ENCODE measurements at places on chromosomes 1 and 21.

DNA sequence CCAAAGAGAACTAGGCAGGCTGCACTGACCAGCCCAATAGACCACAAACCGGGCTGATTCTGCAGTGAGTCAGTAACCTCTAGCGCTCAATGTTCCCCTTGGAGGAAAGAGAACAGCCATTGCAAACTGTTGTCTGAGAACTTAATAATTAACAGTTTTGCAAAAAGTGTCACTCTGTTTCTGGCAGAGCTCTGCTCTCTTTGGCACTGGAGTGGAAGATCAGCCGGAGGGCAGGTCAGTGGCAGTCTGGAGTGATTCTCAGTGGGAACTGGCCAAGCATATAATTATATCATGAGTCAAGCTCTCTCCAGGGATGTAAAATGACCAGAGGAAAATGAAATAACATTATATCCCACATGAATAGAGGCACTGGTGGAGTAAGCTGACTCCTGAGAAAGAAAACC, 238.3 kb downstream of the HLX start:
- DNase-seq = peak; percentile 57

GRCh38 chr1:117032681-117033539, 27.2 kb upstream of the TTF2 start:
- no peak for DNase-seq

DNA sequence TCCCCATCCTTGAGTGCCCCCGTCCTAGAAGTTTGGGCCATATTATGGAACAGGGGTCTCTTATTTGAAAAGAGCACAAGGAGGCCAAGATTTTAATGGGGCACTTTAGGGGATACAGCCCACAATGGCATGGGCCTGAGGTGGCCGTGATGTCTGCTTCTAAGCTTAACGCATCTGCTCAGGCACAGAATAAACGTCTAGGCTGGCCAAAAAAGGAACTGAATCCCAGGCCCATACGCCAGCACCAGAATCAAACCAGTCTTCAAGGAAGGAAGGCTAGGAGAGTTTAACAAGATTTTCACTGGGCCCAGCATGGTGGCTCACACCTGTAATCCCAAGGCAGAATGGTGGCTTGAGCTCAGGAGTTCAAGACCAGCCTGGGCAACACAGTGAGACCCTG, 9.2 kb upstream of the SARS1 start:
- no peak for DNase-seq

GRCh38 chr21:39006571-39007311, 176.5 kb downstream of the PSMG1 start:
- no peak for DNase-seq

GRCh38 chr1:204828352-204828850, 42.3 kb upstream of the NFASC start:
- peak; percentile 12 for DNase-seq

GRCh38 chr1:154810571-154810970, 59.5 kb downstream of the KCNN3 start:
- no peak for DNase-seq

- DNase-seq = no peak
Observed at GRCh38 chr1:221888801-221889200, 146.9 kb upstream of the DUSP10 start.

DNA sequence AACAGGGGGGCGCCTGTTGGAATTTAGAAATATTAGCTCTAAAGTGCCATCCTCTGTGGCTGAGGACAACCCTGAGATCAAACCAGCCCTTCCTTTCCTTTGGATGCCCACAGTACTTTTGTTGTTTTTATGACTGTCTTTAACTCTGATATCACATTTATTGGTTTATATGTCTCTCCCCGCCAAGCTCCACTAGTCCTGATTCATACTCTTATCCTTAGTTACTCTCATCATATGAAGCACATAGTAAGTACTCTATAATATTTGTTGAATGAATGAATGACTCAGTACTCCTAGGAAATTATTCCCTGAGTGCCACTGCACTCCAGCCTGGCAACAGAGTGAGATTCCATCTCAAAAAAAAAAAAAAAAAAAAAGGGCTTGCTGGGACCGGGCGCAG, 22.6 kb upstream of the NRDC start:
- DNase-seq = no peak

GRCh38 chr1:242544071-242544470, 19.6 kb upstream of the PLD5 start:
- no peak for DNase-seq

GRCh38 chr1:19232524-19232846, 18.8 kb downstream of the EMC1 start:
- DNase-seq = no peak

- DNase-seq = peak; percentile 42
Observed at GRCh38 chr21:16082038-16082816, 352.4 kb downstream of the USP25 start.

DNA sequence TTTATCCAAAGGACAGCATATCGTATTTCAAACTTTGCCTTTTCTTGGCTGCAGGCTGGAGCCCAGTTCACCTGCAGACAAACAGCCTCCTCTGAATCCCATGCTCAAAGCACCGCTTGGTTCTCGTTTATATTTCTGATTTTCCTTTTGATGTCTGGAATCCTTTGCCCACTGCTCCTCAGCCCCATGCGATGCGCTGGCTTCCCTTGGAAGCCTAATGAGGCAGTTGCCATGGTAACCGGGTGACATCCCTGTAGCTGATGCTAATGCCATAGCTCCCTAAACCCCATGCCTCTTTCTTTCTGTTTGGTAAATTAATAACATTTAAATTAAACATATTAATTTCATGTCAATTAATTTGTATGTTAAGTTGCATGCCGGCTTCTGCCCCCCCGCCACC, 327.1 kb downstream of the PRDM2 start:
- DNase-seq = no peak

DNA sequence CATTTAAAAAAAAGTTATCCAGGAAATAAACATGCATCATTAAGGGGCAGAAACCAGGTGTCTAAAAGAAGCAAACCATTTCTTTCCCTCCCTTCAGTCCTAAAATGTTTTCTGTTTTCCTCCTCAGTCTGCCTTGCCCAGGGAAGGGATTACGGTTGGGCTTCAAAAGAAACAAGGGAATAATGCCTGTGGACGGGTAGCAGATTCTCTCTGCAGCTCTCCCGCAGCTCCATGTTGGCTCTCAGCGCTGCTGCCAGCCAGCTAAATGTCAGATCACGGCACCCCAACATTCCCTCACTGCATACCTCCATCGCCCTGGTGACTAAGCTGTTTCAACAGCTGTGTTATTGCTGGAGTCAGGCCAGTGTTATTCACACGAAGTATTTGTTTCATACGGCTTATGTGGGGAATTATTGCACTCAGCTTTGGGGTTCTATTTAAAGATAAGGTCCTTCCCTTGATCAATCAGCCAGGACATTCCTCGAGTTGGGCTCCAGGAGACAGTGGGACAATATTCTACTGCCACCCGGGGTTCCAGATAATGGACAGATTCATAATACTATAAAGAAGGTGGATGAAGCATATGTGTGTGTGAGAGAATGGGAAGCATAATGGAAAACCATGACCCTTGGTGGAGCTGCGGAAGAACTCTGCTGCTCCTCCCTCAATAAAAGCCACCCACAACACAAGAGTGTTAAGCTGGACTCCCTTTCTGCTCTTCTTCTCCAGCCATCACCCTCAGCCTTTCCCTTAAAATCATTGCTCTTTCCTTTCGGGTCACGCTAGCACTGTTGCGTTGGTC, 58.2 kb downstream of the WLS start:
- DNase-seq = peak; percentile 89

GRCh38 chr1:201429736-201430501, 8.4 kb upstream of the TNNI1 start:
- no peak for DNase-seq

GRCh38 chr1:171922999-171923398, 81.7 kb downstream of the DNM3 start:
- DNase-seq = no peak

DNA sequence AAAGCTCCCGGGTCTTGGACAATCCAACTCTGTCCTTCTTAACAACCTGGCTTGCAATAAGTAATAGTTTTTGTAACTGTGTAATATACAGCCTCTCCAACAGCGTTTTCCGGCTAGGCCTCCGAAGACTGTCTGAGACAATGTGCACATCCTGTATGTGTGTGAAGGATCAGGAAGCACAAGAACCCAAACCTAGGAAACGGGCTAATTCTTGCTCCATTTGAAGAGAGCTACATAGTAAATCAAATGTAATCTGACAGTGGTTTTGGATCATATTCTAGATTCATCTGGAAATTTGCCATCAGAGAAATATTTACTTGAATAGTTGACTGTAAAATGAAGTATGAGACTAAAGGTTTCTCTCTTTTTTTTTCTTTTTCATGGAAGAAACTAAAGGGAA, 1.2 kb downstream of the GPR52 start:
- no peak for DNase-seq

DNA sequence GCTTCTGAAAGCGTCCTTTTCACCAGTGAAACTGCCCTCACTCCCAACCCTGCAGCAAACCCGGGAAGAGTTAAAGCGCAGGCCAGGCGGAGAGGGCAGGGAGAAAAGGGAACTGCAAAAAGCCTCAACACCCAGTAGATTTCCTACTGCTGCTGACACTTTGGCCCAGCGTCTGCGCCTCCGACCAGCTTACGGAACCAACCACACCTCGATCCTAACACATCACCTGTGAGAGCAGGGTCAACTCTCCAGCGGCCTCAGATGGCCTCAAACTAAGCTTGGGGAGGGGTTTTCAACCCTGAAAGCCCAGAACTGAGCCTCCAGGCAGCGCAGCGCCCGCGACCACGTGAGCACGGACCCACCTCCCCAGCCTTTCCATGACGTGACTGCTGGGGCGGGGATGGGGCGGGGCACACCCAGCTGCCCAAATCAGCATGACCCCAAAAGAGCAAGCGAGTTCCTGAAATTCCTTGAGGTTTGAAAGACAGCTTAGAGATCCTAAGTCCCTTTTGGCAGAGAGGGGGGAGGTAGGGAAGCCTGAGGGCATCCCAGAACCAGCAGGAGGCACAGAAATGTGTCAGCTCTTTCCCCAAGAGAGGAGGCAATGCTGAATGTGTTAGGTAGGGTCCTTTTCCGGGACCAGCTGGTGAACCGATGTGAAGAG, 59.1 kb downstream of the ITPKB start:
- peak; percentile 85 for DNase-seq

- no peak for DNase-seq
Observed at GRCh38 chr1:202285908-202286307, 55.8 kb downstream of the UBE2T start.

DNA sequence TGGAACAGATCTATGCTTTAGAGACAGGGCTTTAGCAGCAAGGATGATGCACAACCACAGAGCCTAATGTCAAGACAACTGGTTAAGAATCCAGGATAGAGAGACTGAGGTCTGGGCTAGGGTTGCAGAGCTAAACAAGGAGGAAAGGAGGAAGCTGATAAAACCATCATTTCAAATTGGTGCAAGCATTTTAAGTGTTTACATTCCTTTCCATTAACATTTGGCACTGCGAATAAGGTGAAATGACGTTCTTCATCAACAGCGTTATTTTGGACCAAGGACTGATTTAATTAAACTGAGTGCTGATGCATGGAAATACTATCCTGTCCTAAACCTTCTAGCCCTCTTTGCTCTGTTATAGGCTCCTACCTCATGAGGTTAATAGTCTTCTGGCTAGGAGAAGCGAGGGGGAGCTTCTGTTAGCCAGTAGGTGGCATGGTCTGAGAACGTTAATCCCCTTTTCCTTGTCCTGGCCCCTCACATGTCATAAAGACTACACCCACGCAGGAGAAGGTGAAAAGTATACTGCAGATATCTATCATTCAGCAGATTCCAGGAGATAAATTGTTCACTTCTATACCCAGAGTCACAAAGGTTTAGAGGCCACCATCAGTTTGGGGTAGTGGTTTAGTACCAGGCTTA, 7.6 kb upstream of the C1orf21 start:
- DNase-seq = no peak

DNA sequence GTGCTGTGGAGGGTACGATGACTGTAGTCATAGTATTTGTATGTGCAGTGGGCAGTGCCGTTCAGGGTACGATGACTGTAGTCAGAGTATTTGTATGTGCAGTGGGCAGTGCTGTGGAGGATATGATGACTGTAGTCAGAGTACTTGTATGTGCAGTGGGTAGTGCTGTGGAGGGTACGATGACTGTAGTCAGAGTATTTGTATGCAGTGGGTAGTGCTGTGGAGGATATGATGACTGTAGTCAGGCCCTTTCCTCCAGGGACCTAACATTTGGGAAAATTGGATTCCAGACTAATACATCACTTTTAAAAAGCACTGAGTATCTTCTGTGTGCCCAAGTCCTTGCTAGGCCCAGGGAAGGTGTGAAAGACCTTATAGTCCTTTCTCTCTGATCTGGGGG, 2.9 kb downstream of the ZNF672 start:
- DNase-seq = no peak

GRCh38 chr1:243217349-243217748, 37.7 kb downstream of the CEP170 start:
- no peak for DNase-seq

DNA sequence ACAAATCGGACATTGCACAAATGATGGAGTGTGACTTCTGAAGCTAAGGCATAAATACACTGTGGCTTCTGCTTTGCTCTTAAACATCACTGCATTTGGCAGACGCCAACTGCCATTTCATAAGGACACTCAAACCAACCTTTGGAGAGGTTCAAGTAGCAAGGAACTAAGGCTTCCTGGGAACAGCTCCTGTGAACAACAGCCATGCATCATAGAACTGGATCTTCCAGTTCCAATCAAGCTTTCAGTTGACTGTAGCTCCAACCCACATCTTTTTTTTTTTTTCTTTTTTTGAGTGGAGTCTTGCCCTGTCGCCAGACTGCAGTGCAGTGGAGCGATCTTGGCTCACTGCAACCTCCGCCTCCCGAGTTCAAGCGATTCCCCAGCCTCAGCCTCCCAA, 10.7 kb upstream of the HUNK start:
- DNase-seq = no peak

DNA sequence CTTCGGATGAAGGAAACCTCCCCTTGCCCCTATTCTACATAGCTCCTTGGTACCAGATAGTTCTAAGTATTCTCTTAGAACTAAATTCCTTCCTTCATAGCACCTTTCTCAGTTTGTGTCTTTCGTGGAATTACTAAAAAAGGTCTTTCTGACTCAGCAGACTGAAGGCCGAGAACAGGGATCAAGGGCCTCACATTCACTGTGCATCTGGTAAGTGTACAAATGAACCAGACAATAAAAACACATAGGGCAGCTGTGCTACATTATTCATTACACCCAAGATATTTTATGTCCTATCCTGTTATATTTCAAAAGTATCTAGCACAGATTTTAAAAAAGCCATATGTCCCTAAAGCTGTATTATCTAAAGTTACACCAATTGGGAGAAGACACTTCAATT, 62.9 kb upstream of the HP1BP3 start:
- peak; percentile 79 for DNase-seq

- no peak for DNase-seq
Observed at GRCh38 chr1:61269602-61270001, 187.2 kb downstream of the NFIA start.

GRCh38 chr1:107689159-107689558, 275.8 kb downstream of the VAV3 start:
- DNase-seq = peak; percentile 23
